SJCRH30 (cell line): ENCODE measurements at places on chromosomes 5 and 9. TPM values are rescaled to one million over a fixed set of nuclear protein-coding genes. Genes with fewer than 3 reads are reported as not detected.

The VCAN gene
- 157 TPM in 2 replicates for total RNA-seq

The PCDHA5 gene
- 0.08 and 0.18 TPM in 2 replicates for total RNA-seq

The PPP6C gene
- total RNA-seq: 55.0 and 56.8 TPM in 2 replicates

The HRCT1 gene
- 0.48 TPM in 1 of 2 replicates, not detected in the other for total RNA-seq

The PCDHA8 gene
- total RNA-seq: 0.05 and 0.08 TPM in 2 replicates

- no peak for DNase-seq
Observed at GRCh38 chr5:68054638-68055037, 160.9 kb upstream of the PIK3R1 start.

DNA sequence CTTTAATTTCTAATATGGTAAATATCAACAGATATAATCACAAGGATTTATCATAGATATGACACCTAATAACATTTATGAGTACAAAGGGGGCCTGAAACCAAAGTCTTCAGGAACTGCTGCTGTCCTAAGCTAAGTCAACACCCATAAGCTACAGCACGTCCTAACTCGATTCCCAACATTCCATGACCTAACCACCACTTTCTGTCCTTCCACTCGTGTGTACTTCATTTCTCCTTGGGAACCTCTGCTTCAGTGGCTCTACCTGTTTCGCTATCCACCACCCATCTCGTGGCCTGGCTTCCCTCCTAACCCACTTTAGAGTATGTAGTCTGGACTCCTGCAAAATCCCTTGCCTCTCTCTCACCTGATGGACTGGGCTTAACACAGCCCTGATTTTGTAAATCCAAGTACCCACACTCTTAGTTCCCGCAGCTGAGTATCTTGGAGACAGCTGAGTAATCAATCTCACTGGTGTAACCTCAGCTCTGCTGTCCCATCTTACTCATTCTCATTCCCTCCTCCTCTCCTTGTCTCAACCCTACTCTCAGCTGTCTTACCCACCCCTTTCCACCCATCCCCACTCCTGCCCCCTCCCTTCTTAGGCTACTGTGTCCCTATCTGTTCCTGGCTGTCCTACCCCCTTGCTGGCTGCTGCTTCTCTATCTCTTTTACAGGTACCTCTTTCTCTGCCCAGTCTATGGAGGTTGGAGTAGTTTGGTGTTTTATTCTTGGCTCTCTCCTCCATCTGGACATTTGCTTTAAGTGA, 101.8 kb downstream of the MAST4 start:
- no peak for DNase-seq

DNA sequence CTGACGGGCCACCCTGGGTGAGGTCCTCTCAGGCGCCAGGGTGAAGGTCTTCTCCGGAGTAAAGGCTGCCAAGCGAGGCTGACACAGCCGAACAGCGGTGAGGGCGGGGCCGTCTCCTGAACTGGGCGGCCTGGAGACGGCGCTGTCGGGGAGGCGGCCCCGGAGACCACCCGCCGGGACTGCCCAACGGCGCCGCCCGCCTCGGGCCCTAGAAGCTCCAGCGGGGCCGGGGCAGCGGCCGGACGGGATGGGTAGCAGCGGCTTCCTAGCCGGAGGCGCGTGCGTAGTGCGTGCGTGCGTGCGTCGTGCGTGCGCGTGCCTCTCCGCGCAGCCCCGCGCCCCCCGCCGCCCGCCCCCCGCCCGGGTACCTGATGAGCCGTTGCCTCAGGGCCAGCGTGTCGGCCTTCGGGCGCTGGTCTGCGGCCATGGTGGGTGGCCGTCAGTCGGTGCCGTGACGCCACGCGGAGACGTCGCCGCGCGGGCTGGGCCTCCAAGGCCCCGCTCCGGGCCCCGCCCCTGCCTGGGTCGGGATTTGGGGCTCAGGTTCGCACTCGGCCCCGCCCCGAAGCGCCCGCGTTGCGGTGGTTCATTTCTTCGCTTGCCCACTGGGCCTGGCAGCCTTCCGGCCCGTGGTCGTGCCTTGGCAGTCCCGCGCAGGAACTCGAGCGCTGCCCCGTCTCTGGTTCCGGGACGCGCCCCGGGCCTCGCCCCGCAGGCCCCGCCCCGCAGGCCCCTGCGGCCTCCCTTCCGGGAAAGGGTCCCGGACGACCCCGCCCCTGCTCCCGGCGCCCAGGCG, at the start of gene PHYKPL:
Gene PHYKPL (minus strand): TSS at position 679 of the 796 bp plus-strand sequence. CDS start 252 bp downstream, at position 427.
- DNase-seq: peak; percentile 78

DNA sequence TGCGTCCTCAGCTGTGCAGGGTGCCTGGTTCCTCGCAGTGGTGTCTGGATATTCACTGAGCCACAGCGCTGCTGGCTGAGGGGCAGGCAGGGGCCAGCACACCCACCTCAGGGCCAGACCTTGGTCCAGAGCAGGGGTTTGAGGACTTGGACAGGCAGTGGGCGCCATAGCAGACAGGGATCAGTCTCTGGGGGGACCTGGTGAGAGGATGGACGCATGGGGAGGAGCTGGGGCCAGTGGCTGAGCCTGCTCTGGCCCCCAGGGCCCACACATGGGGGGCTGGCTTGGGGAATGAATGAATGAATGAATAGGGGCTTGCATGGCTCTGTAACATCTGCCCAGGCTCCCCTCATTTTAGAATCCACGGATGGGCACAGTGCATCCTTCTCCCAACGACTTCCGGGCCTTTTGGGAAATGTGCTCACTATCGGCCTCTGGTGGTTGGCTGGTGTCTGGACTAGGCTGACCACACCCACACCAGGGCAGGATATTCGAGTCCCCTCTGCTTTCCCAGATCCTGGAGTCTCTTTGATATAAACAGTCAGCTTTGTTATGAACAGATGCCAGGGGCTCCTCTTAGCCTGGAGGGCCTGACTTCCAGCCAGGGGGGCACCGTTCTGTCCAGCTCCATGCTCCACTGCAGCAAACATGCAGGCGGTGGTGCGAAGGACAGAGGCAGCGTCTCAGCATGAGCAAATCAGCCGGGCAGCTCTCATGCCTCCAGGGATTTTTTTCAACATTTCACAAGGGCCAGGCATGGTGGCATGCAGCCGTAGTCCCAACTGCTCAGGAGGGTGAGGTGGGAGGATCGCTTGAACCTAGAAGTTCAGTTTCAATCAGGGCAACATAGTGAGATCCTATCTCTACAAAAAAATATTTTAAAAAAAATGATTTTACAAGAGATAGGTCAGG, 62.6 kb downstream of the NEK6 start:
- peak; percentile 84 for DNase-seq

DNA sequence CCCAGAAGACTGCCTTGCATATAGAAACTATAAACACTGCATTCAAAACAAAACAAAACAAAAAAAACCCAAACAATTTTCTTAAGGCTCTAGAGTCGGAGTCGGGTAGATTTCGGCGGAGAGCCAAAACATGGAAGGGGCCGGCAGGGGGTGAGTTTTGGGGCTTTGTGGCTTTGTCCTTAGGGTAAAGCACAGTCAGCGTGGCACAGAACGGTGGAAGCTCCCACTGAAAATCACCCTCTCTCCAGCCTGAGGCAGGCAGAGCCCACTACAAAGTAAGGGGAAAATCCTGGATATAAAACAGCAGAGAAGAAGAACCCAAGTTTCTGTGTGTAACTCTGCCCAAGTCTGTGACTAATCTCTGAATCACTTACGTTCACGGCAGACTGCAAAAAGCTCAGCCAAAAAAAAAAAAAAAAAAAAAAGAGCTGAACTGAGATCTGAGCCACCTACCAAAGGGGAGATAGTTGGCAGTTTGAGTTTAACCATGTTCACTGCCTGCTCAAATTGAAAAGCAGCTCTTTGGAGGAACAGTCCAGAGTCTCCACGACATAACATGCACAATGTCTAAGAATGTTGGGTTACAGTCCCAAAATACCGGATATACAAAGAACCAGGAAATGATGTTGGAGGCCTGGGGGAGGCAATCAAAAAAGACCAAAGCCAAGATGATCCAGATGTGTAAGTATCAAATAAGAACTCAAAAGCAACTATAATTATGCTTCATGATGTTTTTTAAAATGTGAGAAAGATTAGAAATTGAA, 26.6 kb upstream of the OR2K2 start:
- peak; percentile 79 for DNase-seq

GRCh38 chr9:123820139-123820538, 109.8 kb downstream of the DENND1A start:
- no peak for DNase-seq

GRCh38 chr5:15609076-15609725, 109.2 kb downstream of the FBXL7 start:
- DNase-seq: no peak

- no peak for DNase-seq
Observed at GRCh38 chr5:18961234-18961633, 1026.8 kb downstream of the CDH18 start.

GRCh38 chr5:111447099-111447498, 65.2 kb downstream of the STARD4 start:
- no peak for DNase-seq

DNA sequence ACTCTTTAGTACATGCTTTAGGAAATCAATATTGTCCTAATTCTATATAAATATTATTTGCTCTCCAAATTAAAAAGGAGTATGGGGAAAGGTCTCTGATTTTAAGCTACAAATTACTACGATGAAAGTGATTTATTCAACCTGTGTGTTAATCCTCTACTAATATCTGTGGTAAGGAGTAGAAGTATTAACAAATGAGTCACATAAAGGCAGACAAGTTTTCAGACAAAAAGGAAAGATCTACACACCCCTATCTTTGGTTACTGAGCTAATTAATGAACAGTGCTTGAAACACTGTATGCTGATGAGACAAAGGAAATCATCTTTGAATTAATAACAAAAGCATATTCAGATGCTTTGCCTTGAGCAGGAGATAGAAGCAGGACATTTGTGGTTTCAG, 15.9 kb downstream of the LOX start:
- no peak for DNase-seq

GRCh38 chr5:8857051-8857450, 688.8 kb downstream of the SEMA5A start:
- no peak for DNase-seq

GRCh38 chr5:164235300-164235891, 730.0 kb downstream of the MAT2B start:
- no peak for DNase-seq

DNA sequence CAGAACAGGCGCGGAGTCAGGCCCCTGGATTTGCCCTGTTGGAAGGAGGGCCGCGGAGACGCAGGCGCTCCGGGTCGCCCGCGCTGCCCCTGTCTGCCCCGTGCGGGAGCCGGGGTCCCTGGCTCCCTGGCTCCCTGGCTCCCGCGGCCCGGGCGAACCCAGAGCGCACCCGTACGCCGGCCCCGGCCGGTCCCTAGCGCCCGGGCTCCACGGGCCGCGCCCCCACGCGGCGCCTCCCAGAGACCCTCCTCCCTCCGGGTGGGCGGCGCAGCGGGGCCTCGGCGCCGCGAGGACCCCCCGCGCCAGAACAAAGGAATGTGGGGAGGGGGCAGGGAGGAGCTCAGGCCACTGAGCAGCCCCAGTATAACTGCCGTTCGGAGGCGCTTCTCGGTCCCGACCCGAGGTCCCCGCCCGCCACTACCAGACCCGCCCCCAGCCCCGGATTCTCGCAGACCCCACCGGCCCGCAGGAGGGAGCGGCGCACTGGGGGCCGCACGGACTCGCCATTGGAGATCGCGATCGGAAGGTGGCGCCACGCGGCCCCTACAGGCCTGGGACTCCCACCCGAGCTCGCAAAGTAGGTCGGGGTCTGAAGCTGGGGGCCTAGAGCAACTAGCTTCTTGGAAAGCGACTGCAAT, 2.4 kb downstream of the NFIL3 start:
- DNase-seq: no peak

- peak; percentile 96 for DNase-seq
Observed at GRCh38 chr5:177494346-177495195, 2.8 kb downstream of the PDLIM7 start.

DNA sequence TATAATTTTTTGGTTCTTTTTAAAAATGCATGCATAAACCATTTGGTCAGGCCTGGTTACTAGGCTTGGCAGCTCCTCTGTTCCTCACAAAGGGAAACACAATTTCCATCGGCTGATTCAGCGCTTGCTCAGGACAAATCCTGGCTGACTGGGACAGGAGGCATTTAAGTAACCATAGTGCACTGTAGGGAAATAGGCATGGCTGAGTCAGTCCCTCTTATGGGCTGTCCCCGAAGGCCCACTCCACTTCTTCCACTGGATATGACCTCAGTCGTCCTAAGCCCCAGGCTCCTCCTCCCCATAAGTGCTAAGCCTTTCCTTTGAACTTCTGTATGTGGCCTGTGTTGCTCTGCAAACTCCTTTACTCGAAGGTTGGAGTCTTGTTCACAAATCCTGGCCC, 71.2 kb upstream of the GLIS3 start:
- DNase-seq: peak; percentile 11

- DNase-seq: no peak
Observed at GRCh38 chr5:533955-534742, 9.9 kb upstream of the SLC9A3 start.

DNA sequence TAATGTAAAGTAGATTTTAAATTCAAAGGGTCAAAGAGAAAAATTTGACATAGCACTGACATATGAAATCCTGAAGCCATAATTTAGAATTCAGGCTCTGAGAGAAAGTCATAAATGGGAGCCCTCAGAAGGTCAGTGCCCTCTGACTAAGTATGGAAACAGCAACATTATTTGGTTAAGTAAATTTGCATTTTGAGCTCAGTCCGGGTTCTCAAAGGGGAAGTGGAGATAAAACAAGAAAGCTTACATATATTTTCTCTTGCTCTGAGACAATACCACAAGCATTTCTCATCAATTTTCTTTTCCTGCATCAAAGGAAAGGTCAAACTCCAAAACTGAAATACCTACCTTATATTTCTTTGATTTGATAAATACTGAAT, 348.0 kb downstream of the SEMA5A start:
- DNase-seq: no peak
